Iris pigment epithelial cell (primary cell): ENCODE measurements at places on chromosomes 12 and 14.

DNA sequence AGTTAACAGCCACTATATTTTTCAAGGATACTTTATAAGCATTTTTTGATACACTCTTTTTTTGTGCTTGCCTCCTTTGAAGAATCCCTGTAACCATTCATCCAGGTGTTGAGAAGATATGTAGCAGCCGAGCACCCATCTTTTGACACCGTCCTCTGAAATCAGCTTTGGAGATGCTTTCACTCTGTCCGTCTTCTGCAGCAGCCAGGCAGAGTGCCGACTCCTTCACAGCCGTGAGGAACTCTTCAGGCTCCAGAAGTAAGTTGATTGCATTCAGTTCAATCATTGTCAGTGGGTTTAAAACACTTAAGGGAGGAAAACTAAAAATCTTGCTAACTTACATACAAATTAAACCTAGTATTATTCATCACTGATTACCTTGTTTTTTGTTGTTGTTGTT, 160.1 kb downstream of the LRFN5 start:
- no peak for DNase-seq

GRCh38 chr12:32454866-32455265, 55.5 kb downstream of the FGD4 start:
- DNase-seq: no peak

DNA sequence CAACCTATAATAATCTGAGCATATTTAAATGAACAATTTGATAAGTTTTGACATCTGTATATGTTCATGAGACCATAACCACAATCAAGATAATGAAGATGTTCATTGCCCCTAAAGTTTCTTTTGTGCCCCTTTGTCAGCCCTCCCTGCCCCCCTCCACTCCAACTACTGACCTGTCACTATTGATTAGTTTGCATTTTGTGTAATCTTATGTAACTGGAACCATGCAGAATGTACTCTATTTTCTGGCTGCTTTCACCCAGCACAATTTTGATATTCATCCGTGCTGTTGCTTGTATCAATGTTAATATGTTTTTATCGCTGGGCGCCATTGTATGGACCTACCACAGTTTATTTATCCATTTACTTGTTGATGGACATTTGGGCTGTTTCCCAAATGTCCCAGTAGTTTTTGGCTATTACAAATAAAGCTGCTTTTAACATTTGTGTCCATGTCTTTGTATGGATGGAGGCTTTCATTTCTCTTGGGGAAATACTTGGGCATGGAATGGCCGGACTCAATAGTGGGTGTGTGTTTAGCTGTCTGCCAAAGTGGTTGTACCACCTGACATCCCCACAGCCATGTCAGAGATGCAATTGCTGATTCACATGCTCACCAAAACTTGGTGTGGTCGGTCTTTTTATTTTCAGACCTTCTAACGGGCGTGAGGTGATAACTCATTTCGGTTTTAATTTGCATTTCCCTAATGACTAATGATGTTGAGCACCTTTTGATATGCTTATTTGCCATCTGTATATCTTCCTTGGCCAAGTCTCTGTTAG, 38.9 kb downstream of the EML1 start:
- no peak for DNase-seq

DNA sequence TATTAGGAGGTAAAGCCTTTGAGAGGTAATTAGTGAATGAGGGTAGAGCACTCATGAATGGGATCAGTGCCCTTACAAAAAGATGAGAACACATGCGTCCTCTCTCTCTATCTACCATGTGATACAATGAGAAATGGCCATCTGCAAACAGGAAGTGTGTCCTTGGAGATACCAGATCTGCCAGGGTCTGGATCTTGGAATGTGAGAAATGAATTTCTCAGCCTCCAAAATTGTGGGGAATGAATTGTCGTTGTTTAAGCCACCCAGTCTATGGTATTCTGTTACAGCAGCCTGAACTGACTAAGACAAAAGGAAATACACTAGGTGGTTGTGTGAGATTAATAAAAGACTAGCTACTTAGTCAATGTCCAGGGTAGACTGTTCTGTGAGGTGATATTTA, 366.6 kb downstream of the NELL2 start:
- no peak for DNase-seq

GRCh38 chr12:116916714-116917114, 6.0 kb downstream of the FBXW8 start:
- peak; percentile 96 for DNase-seq

DNA sequence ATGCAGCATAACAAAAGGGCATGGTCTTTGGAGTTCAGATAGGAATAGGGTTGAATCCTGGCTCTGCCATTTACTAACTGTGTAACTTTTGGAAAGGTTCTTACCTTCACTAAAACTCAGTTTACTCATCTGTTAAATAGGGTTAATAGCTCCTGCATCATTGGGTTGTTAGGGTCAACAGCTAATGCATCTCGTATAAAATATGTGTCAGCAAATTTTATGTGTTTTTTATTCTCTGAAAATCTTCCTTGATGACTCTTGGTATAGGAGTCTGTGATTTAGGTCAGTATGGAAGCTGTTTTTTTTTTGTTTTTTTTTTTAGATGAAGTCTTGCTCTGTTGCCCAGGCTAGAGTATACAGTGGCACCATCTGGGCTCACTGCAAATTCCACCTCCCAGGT, 36.1 kb upstream of the SRP54 start:
- DNase-seq: no peak

GRCh38 chr12:47082283-47082682, 2.5 kb upstream of the AMIGO2 start:
- no peak for DNase-seq

GRCh38 chr14:75783184-75783583, 122.1 kb downstream of the TTLL5 start:
- no peak for DNase-seq

- peak; percentile 70 for DNase-seq
Observed at GRCh38 chr12:111438481-111438880, 32.8 kb downstream of the SH2B3 start.

GRCh38 chr12:115638733-115639647, 638.5 kb downstream of the MED13L start:
- no peak for DNase-seq

GRCh38 chr14:101065696-101066694, 162.5 kb upstream of the RTL1 start:
- no peak for DNase-seq

DNA sequence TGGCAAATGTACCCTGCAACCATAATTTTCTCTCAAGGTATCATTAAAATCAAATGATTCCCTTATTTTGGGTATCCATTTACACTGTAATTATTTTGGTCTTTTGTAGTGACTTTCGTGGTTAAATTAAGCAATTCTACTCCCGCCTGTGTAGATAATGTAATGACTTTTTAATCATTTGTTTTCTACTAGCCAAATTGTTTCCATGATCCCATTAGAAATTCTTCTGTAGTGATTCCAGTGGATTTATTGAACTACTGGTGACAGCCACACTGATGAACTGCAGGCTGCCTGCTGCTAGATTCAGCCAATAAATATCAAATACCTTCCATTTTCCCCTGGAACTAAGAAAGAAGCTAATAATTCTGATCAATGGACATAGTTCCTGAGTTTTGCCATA, 96.0 kb downstream of the WIF1 start:
- DNase-seq: no peak

GRCh38 chr12:51914034-51914923, 7.0 kb downstream of the ACVRL1 start:
- no peak for DNase-seq

DNA sequence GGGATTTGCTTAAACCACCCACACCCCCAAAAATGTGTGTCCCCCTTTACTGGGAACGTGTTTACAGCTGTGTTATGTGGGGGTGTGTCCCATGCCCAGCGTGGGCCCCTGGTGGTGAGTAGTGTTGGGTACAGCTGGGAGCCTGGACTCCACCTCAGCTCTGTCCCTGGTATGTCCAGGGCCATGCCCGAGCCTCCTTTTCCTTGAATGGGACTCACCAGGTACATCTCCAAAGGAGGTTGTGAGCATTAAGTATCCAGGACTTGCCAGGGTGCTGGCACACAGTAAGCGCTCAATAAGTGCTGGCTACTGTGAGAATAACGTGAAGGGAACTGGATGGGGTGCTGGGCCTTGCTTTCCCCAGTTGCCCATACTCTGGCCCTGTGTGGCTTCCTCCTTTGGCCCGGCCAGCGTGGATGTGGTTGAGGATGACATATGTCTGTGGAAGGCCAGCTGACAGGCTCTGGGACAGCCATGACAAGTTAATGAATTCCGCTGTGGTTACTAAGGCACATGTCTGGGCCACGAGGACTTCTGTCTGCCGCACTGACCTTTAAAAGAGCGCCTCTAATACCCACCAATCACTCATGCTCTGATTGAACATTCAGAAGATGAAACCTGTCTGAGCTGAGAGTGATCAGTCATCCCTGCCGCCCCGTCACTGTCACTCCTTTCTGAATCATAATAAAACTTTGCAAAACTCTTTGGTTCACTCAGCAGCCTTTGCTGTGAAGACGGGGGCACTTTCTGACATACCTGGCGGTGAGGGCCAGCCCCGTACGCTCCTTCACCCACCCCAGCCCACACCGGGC, 74.7 kb downstream of the DIO3 start:
- no peak for DNase-seq

- no peak for DNase-seq
Observed at GRCh38 chr12:132998741-132999140, 12.6 kb downstream of the ZNF26 start.

DNA sequence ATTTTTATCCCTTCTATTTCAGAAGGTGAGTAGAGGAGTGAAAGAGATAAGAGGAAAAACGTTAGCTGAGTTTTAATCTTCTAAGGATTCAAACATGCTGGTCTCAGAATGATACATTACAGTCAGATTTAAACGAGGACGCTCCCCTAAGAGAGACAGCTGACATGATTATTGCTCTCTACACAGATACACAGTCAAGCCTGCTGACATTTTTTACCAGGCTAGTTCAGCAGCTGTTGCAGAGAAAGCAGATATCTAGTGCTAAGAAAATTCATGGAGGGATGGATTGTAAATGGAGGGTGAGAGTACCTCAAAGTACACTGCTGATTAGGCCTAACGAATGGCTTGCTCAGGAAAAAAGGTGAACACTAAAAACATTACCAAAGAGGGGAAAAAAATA, 31.9 kb upstream of the SOS2 start:
- no peak for DNase-seq

- DNase-seq: no peak
Observed at GRCh38 chr14:61434311-61434710, 112.9 kb downstream of the PRKCH start.

- DNase-seq: peak; percentile 81
Observed at GRCh38 chr14:33120341-33120740, 181.7 kb downstream of the NPAS3 start.
